ENCODE measurements at places on chromosomes 4 and X.

DNA sequence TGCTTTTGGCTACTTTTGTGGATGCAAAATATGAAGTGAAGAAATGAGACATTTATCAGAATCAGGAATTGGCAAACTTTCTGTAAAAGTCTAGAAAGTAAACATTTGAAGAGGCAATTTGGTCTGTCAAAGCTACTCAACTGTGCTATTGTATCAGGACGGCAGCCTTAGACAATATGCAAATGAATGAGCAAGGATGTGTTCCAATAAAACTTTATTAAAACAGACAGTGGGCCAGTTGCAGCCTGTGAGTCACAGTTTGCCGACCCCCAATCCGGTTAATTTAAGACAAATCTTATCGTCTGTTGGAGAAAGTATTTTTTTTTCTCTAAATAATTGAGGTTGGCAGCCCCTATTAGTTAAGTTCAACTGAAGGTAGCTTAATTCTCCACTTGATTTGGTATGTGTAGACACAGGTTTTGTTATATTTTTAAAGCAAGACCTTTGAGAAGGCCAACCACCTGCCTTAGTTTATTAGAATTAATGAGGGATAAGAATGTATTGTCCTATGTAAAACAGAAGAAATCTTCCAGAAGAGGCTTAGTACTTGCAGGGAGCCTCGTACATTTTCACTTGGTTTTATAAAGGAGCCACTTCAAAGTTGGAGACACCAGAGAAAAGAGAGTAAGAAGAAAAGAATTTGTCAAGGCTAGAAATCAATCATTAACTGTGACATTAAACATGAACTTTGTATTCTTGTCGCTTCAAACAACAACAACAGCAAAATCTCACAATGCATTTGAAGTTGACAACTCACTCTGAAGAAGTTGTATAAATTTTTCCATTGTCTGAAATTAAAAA is 81.6 kb upstream of the FAT1 start:
- no peak for DNase-seq

DNA sequence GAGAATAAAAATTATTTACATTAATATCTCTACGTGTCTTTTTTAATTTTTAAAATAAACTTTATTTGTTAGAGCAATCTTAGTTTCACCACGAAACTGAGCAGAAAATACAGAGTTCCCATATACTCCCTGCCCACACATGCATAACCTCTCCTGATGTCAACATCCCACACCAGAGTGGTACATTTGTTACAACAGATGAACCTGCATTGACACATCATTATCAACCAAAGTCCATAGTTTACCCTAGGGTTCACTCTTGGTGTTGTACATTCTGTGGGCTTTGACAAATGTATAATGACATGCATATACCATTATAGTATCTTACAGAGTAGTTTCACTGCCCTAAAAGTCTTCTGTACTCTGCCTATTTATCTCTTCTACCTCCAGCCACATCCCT is 110.6 kb upstream of the OTUD4 start:
- DNase-seq = no peak

DNA sequence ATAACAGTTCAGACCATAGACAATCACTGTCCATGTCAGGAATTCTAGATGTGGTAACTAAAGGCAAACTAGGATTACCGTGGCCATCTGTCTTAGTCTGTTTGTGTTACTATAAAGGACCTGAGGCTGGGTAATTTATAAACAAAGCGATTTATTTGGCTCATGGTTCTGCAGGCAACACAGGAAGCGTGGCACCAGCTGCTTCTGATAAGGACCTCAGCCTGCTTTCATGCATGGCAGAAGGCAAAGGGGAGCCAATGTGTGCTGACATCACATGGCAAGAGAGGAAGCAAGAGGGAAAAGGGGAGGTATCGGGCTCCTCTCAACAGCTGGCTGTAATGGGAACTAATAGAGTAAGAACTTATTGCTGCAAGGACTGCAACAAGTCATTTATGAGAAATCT is 376.7 kb downstream of the GPM6A start:
- DNase-seq = peak; percentile 41

- no peak for DNase-seq
Observed at GRCh38 chrX:51215856-51216255, 116.8 kb upstream of the NUDT10 start.

- DNase-seq = peak; percentile 16
Observed at GRCh38 chrX:102837847-102838246, 99.2 kb upstream of the RAB40AL start.

- DNase-seq = no peak
Observed at GRCh38 chrX:7088968-7089615, 58.4 kb upstream of the STS start.

DNA sequence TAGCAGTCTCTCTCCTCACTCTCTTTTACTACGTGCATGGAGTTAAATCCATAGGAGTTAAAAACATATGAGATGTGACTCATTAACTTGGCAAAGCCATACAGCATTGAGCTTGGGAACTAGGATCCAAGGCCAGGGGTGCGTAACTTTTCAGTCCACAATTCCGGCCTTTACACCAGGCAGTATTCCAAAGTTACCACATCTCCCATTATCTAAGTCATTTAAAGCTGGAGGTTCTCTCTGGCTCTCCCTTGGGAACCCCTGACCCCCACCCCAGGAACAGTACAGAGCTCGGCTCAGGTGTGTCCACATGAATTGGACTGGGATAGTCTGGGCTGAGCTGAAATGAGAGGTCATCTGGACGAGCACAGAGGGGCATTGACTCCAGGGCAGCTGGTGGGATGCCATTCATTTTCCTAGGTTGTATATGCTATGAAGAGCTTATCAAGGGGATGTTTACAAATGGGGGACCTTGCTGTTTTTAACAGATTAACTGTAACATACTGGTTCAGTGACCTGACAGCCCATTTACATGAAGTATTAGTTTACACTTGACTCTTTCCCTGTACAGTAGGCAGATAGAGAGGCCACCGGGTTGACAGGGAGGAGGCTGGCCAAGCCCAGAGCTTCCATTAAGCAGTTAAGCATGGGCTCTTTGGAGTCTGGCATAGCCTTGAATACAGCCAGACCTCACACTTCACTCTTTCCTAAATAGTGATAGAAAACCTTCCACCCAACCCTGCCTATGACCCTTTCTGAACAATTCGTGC is 128.8 kb downstream of the RAB28 start:
- peak; percentile 89 for DNase-seq

- no peak for DNase-seq
Observed at GRCh38 chr4:13665701-13666660, 38.5 kb upstream of the BOD1L1 start.

- DNase-seq = peak; percentile 37
Observed at GRCh38 chr4:122346036-122346435, 32.8 kb upstream of the ADAD1 start.

- DNase-seq = peak; percentile 18
Observed at GRCh38 chrX:122517786-122518185, 666.3 kb upstream of the GRIA3 start.

GRCh38 chr4:152601156-152601555 is 65.3 kb upstream of the FBXW7 start:
- DNase-seq = no peak

DNA sequence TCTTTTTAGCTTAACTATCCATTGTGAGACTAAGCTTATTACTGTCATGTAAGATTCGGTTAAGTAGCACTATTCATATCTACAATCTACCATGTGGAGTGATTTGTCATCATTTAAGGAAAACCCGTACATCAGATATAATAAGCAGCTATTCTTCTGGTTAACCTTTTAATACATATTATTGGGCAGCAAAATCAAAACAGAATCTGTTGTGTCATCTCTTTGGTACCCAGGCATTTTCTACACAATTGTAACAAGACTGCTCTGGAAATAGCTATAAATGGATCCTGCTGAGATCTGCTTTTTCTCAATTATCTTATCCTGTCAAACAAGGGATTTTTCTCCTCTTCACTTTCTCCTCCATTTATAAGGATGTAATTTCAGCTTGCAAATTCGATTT is 521.5 kb upstream of the MAGEB2 start:
- DNase-seq = no peak

GRCh38 chr4:127920521-127920920 is 39.8 kb downstream of the PLK4 start:
- DNase-seq = no peak
